ENCODE measurements at places on chromosomes 1 and 21. TPM values are rescaled to one million over a fixed set of nuclear protein-coding genes. Genes with fewer than 3 reads are reported as not detected.

ALX3 gene
- total RNA-seq = not detected

OR2L5 gene
- not detected for total RNA-seq

KLF18 gene
- total RNA-seq = not detected

ETV3L gene
- total RNA-seq = not detected

TSPAN1 gene
- total RNA-seq = 3.1 TPM

NPPA gene
- total RNA-seq = not detected

MAN1C1 gene
- total RNA-seq = 0.25 TPM

DCST1 gene
- total RNA-seq = not detected

ACOT11 gene
- 1.4 TPM for total RNA-seq

TINAGL1 gene
- total RNA-seq = 0.50 TPM

ADORA1 gene
- 1.2 TPM for total RNA-seq

HSF2BP gene
- 1.4 TPM for total RNA-seq

STIL gene
- 9.8 TPM for total RNA-seq

TIAM1 gene
- total RNA-seq = 0.66 TPM

TEX50 gene
- not detected for total RNA-seq

SPRR2G gene
- total RNA-seq = not detected

CFAP126 gene
- not detected for total RNA-seq

MCOLN3 gene
- total RNA-seq = 3.6 TPM

FAM110D gene
- 0.01 TPM for total RNA-seq

LCE1D gene
- not detected for total RNA-seq

RPTN gene
- not detected for total RNA-seq

IVL gene
- total RNA-seq = 0.03 TPM

SPATA17 gene
- total RNA-seq = 3.0 TPM

PRKCZ gene
- total RNA-seq = 9.8 TPM

SPRR4 gene
- not detected for total RNA-seq

POGK gene
- total RNA-seq = 29.2 TPM

LINGO4 gene
- not detected for total RNA-seq

GJA8 gene
- total RNA-seq = not detected

COL24A1 gene
- 0.03 TPM for total RNA-seq

MYBPHL gene
- not detected for total RNA-seq

GPR61 gene
- not detected for total RNA-seq

FAM72D gene
- 6.1 TPM for total RNA-seq

UBL4B gene
- not detected for total RNA-seq

C1QA gene
- not detected for total RNA-seq

FLG2 gene
- total RNA-seq = not detected

LCE1B gene
- not detected for total RNA-seq

KNCN gene
- total RNA-seq = not detected

COL9A2 gene
- 0.34 TPM for total RNA-seq

PHGDH gene
- total RNA-seq = 87.2 TPM

G0S2 gene
- 3.8 TPM for total RNA-seq

CCNL2 gene
- total RNA-seq = 47.8 TPM

TMOD4 gene
- total RNA-seq = not detected

NCAM2 gene
- total RNA-seq = not detected

OR6N1 gene
- total RNA-seq = not detected

AMY1C gene
- not detected for total RNA-seq

SH2D5 gene
- 14.3 TPM for total RNA-seq

KRTAP13-2 gene
- not detected for total RNA-seq

All from A549 treated with CpdA at 1 μM for 4 hours (cell line).